ENCODE measurements at places on chromosomes 3 and 15.
A peak's percentile ranks its signal among the peaks of the same experiment; 100 is the strongest.

- DNase-seq = peak; percentile 76
Observed at GRCh38 chr15:43514241-43515057, 3.0 kb upstream of the MAP1A start.

GRCh38 chr3:6807967-6808588 is 52.8 kb upstream of the GRM7 start:
- peak; percentile 11 for DNase-seq

GRCh38 chr15:96184297-96184696 is 146.2 kb upstream of the NR2F2 start:
- no peak for DNase-seq

GRCh38 chr3:130901463-130902204 is 7.8 kb downstream of the ATP2C1 start:
- DNase-seq = peak; percentile 31

DNA sequence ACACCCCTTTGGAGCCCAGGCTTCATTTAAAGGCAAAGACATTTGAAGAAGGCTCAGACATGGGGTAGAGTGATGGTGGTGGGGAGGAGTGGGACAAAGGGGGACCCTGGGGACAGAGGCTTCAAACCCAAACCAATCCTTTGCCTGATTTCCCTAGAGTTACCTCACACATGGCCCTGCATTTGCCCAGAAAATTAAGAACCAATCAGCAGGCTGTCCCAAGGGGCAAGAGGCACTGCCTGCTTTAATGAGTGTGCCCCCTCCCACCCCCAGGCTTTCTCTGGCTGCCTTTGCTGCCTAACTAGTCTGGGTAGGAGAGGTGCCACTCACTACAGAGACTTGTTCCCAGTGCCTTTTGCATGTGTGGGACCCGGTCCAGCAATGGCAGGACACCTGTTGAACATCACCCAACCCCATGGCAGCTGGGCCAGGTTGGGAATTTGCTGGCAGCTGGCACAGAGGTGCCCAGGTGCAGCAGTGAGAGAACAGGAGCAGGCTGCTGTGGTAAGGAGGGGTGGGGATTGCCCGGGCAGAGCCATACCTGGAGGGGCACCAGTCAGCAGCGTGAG is 38.4 kb downstream of the CCDC33 start:
- no peak for DNase-seq
